CD4-positive, alpha-beta T cell treated with Interleukin-21 for 1 hour (primary cell): ENCODE measurements at places on chromosomes 16 and 17.

DNA sequence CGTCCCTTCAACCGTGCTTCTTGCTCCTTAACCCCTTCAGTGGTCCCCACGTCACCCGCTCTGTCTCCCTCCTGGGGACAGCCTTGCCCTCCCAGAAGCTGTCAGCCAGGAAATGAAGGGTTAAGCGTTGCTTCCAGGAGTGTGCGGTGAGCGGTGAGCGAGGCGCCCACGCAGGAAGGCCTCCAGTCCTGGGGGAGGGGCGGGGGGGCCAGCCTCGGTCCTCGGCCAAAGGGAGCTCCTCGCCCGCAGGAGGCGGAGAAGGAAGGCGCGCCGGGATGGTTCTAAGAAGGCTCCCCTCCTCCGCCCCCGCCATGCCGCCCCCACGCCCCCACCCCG is 2.3 kb downstream of the RBFOX3 start:
- no peak for DNase-seq

DNA sequence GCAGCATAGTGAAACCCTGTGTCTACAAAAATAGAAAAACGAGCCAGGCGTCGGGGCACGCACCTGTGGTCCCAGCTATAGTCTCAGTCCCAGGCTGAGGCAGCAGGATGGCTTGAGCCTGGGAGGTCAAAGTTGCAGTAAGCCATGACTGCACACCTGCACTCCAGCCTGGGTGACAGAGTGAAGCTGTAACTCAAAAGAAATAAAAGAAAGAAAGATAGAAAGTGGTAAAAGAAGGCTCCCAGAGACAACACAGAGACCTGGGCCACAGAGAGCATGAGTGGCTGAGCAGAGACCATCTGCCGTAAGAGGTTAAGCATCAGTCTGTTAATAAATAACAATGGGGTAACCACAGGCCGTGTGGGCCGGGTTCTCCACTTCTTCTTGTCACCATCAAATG is 15.3 kb upstream of the HEXD start:
- DNase-seq = no peak

DNA sequence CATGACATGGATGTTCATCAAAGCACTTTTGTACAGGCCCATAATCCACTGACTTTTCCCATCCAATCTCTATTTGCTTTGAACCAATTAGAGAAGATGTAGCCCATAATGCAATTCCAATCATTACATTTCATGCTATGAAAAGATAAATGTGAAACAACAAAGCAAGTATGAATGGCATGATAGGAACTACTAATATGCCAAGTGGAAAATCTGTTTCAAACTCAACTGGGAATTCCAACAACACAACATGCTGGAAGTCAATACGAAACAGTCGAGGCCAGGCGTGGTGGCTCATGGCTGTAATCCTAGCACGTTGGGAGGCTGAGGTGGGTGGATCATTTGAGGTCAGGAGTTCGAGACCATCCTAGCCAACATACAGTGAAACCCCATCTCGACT is 39.6 kb upstream of the TMEM97 start:
- DNase-seq = no peak

DNA sequence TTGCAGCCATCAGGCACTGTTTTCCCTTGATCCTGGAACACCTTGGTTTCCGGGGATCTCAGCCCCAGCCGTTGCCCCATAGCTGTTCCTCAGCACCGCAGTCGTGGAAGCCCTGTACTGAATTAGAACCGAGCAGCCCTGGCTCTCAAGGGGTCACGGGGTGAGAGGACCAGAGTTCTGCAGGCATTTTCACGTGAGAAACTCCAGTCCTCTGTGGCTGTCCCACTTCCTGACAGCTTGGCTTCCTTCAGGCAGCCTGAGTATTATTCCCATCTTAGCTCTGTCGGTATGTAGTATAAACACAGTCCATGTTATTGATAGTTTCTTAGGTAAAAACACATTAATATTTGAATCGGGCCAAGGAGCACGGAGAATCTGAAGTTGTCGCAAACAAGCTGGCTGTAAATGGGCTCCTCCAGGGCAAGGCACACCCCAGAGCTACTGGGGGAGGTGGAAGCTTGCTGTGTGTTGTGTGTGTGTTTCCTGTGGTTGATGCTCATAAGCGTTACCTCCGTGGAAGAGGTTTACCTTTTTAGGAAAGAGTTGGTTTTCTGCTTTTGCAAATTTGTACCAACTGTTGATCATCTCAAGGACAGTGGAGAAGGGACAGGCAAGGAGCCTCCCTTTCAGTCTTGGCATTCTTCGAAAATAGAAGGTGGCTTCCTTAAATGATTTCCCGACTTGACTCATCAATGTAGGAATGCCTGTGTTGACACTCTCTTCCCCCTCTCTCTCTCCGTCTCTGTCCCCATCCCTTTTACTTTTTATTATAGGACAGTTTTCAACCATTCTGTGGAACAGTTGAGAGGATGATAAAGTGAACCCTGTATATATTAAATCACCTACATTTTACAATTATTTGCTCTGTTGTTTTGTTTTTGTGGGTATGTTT is 208.9 kb upstream of the CHMP6 start:
- peak; percentile 64 for DNase-seq

GRCh38 chr16:10675216-10675615 is 19.5 kb downstream of the TEKT5 start:
- DNase-seq = no peak

- no peak for DNase-seq
These were observed 2.8 kb downstream of the ZNF319 start for GRCh38 chr16:57997528-57998265.

GRCh38 chr16:48504216-48504615 is 105.8 kb downstream of the N4BP1 start:
- no peak for DNase-seq

GRCh38 chr17:50169121-50169764 is 3.4 kb downstream of the SGCA start:
- DNase-seq = peak; percentile 80

DNA sequence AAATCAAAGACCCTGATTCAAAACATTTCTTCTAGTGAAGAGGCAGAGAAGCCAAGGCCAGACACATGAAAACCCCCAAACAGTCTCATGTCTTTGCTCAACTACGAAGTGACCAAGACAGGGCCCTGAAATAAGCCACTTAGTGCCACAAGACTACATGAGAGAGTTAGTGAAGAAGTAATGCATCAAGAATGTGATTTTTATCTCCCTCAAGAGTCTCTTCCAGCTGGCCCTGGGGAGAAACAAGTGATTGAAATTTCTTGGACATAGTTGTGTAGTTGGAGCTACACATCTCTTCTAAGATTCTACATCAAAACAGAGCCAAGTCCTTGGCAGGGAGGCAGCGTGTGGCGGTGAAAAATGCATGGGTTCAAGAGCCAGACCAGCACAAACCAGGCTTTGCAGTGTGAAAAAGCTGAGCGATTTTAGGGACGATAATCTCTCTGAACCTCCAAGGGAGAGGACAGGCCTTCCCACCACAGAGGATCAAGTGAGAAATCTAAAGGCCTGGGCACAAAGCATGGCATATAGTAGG is 30.6 kb downstream of the LYRM1 start:
- no peak for DNase-seq

GRCh38 chr16:80019395-80019794 is 418.9 kb upstream of the MAF start:
- DNase-seq = no peak

DNA sequence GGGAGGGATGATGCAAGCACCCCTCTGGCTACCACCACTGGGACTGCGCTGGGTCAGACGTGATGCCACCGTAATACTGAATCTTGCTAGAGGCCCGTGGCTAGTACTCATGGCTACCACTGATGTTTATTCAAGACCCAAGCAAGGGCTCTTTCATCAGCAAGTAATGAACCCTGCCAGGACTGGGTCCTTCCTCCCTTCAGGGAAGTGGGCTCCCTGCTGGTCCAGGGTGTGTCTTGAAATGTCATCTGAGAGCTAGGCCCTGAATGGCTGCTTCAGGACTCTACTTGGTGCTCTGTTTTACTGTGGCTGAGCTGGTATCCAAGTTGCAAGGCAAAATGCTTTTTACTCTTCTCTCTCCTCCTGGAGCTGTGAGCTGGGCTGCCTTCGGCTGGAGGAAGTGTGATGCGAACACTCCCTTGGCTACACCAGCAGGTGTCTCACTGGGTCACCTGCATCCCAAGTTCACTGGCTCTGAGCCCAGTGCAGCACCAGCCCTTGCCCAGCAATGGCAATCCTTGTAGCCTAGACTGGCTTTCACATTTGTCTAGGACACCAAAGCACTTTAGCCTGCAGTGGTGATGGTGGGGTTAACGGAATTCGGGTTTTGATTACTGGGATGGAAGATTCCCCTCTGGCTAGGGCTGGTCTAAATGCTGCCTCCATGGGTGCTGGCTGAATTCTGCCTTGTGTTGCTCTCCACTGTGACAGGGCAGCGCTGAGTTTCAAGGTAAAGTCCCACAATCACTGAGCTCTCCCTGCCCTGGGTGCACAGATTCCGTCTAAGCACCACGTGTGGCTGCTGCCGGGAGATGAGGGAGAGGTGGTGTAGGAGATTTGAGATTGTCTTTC is 98.6 kb downstream of the USP22 start:
- peak; percentile 11 for DNase-seq

GRCh38 chr17:73404246-73404645 is 92.4 kb upstream of the CDC42EP4 start:
- DNase-seq = no peak

DNA sequence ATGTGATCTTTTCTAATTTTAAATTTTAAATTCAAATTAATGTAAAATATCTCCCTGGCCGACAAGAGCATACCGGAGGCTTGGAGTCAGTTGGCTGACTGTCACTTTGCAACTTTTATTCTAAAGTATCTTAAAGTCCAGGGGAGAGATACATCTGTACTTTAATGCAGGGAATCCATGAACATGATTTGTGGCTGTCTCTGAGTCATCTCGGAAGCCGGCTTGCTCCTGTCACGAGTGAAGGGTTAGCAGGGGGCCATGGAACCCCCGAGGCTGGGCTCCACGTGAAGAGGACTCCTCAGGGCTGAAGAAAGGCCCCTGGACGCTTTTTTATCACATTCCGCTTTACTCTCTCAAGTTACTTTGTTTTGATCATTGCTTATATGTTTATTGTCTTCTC is 13.3 kb downstream of the TVP23A start:
- no peak for DNase-seq

DNA sequence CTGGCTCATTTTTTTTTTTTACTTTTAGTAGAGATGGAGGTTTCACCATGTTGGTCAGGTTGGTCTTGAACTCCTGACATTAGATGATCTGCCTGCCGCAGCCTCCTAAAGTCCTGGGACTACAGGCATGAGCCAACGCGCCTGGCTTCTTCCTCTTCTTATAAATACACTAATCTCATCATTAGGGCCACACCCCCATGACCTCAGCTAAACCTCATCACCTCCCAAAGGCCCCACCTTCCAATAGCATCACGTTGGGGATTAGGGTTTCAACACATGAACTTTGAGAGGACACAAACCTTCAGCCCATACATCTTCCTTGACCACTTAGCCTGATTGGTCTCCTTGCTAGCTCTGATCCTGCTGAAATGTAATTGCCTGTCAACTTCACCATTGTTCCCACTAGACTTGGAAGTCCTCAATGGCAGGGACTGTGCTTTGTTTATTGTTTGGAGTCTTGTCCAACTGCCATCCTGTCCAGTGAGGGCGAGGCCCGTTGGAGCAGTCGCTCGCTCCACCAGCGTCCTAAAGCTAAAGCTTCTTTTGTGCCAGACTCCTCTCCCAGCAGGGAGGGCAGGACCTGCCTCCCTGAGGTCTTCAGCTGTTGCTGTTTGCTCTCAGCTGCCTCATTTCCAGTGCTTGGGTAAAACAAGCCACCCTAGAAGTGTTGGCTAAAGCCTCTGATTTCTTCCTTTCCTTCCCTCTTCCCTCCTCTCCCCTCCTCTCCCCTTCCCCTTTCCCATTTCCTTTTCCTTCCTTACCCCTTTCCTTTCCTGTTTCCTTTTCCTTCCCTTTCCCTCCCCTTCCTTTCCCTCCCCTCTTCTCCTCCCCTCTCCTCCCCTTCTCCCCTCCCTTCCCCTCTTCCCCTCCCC is 85.3 kb downstream of the HAPSTR1 start:
- DNase-seq = no peak

- DNase-seq = no peak
These were observed 7.9 kb upstream of the MSL1 start for GRCh38 chr17:40113907-40114245.

GRCh38 chr16:73043828-73044467 is 4.0 kb downstream of the ZFHX3 start:
- DNase-seq = no peak

DNA sequence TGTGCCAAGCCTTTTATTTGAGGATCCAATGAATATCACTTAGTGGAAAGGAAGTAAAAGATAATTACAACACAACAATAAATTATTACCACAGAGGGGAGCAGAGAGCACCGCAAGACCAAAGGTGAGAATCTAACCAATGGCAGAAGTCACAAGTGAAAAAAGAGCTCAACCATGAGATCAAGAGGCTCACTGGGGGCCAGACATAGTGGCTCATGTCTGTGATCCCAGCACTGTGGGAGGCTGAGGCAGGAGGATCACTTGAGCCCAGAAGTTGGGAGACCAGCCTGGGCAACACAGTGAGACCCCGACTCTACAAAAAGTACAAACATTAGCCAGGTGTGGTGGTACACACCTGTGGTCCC is 17.7 kb downstream of the ANKRD11 start:
- peak; percentile 25 for DNase-seq

- no peak for DNase-seq
These were observed 117.9 kb downstream of the CPPED1 start for GRCh38 chr16:12685806-12686205.

- no peak for DNase-seq
These were observed 81.3 kb downstream of the SMG6 start for GRCh38 chr17:2222301-2222700.

GRCh38 chr16:16045296-16045695 is 95.9 kb downstream of the ABCC1 start:
- DNase-seq = no peak

DNA sequence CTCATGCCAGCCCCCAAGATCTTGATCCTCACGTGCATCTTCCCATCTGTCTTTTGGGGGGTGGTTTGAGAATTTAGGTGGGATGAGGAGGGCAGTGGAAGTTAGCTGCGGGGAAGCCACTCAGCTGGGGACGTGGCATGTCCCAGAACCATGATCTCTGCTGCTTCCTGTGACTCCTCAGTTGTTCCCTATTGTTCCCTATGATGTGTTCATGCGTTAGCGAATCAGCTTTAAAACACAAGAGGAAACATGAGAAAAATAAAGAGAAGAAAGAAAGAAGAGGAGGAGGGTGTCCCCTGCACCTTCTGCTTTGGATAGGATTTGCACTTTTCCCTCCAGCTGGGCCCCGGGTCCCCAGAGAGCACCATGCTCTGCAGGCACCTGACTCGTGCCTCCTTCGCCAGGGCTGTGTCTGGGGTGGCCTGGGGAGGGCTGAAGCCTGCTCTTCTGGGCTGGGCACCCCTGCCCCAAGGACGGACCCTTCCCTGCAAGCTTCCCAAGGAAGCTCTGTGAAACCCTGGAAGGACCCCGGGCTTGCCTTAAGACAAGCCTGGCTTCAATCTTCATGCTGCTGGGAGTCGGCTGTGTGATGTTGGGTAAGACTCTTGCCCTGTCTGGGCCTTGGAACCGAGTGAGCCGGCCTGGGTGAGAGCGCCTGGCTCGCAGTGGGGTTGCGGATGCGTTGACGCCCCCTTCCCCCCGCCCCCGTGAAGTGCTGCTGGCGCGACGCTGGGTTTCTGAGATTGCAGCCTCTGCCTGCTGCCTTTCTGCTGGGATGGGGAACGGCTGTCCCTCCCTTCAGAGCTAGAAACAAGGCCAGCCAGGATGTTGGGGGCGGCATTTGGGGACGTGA is 62.8 kb upstream of the CIBAR2 start:
- DNase-seq = no peak
